Suprapubic skin (tissue), 4 donors: ENCODE measurements at places on chromosomes 3 and 15.

- DNase-seq: no peak
- H3K4me3 ChIP-seq: no peak overlapping the region
- H3K27me3 ChIP-seq: no peaks in the 10 kb centered on the region
- no peak overlapping the region for H3K27ac ChIP-seq
These were observed 2.8 kb upstream of the TLR9 start for GRCh38 chr3:52228266-52228665.

DNA sequence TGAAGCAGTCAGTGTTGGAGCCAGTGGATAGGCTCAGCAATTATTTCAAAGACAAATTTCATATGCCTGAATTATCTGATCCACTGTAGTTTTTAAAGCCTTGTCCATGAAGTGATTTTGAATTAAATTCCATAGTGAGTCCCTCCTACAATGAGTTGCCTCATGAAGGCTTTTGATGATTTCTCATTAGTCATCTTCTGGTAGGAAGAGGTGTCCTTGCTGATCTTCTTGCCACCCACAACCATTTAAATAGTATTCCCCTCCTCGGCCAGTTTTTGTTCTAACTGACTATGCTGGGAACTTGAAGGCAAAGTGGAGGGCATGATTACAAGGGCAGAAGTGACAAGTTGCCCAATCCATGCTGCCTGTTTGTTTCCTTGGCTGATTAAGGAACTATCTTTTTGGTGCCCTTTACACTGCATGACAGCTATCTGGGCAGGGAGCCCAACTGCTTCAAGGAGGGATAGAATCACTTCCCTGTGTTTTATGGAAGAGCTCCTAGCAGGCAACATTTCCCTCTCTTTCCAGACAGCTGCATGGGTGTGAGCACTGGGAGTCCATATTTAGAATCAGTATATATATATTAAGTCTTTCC is 617.5 kb downstream of the ZPLD1 start:
- no peak overlapping the region for H3K27ac ChIP-seq
- H3K36me3 ChIP-seq: no peaks in the 10 kb centered on the region
- H3K27me3 ChIP-seq: no peaks in the 10 kb centered on the region
- no peak overlapping the region for H3K4me3 ChIP-seq
- no peak for DNase-seq
- H3K4me1 ChIP-seq: no peaks in the 10 kb centered on the region

DNA sequence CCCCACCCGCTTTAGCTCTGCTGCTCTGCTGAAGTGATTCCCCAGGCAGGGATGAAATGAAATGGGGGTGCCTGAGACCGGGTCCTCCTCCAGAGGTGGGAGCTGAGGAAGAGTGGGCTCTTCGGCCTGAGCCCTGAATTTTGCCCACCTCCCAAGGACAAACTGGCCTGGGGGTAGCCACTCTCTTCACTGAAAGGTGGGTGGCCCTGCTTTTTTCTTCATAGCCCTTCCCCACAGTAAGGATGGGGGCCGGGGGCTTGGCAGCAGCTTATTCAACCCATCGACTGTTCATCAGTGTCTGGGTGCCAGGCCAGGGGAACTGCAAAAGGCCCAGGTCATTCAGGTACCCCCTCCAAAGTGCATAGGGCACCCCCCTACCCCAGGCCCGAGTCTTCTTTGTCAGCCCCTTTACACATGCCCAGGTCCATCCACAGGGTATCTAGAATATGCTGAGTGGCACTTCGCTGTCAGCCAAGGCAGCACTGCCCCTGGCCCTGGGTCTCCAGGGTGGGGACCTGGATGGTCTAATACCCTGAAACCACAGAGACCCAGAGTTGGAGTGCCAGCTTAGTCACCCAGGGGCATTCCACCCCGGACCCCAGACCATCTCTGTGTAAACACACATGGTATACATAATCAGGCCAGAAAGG is 7.9 kb downstream of the SCN5A start:
- H3K27me3 ChIP-seq: peaks cover 39% of the 10 kb centered on the region
- peak; percentile 74 for DNase-seq
- H3K27ac ChIP-seq: no peak overlapping the region
- H3K36me3 ChIP-seq: no peaks in the 10 kb centered on the region
- no peak overlapping the region for H3K4me3 ChIP-seq
- no peaks in the 10 kb centered on the region for H3K4me1 ChIP-seq

- DNase-seq: no peak
- H3K36me3 ChIP-seq: no peaks in the 10 kb centered on the region
- peaks cover 12% of the 10 kb centered on the region for H3K27me3 ChIP-seq
- no peak overlapping the region for H3K4me3 ChIP-seq
- H3K4me1 ChIP-seq: no peaks in the 10 kb centered on the region
These were observed 20.7 kb upstream of the SPESP1 start for GRCh38 chr15:68909601-68910100.

DNA sequence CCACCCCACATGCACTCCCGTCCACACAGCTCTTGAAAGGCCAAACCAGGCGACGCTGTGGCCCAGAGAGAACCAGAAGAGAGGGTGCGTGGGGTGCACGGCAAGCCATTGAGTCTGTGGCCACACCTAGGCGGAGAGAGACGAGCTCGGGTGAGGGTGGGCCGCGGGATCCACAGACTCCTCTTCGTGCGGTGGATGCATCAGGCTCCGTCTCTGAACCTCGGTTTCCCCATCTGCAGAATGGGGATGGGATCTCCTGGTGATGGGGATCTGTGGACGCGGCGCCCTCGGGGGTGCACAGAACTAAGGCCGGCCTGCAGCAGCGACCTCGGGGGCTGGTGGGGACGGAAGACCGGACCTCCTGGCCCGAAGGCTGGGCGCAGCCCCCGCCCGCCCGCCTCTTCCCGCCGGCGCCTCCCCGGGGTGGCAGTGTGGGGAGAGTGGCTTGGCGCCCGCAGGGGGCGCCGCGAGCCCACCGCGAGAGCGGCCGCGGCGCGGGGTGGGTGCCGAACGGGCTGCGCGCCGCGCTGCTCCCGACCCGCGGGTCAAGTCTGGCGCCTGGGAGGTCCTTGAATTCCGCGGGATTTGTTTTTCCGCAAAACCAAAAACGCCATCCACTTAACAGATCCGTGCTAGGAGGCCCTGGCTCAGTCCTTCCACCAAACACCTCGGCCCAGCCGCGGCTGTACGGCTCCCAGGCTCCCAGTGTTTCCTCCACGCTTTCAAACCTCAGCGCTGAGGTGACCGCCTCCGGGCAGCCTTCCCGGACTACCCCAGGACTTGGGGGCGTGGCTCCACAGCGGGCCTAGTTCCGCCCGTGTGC is 13.2 kb upstream of the ADPGK start:
- H3K27me3 ChIP-seq: no peaks in the 10 kb centered on the region
- peak overlapping the region; percentile 57 for H3K4me3 ChIP-seq
- peaks cover 13% of the 10 kb centered on the region for H3K4me1 ChIP-seq
- no peak overlapping the region for H3K27ac ChIP-seq
- no peaks in the 10 kb centered on the region for H3K36me3 ChIP-seq
- no peak for DNase-seq

GRCh38 chr3:141237701-141238521 is 6.3 kb downstream of the PXYLP1 start:
- H3K36me3 ChIP-seq: peaks cover 3% of the 10 kb centered on the region
- H3K27ac ChIP-seq: no peak overlapping the region
- no peak overlapping the region for H3K4me3 ChIP-seq
- peaks cover 24% of the 10 kb centered on the region for H3K4me1 ChIP-seq

DNA sequence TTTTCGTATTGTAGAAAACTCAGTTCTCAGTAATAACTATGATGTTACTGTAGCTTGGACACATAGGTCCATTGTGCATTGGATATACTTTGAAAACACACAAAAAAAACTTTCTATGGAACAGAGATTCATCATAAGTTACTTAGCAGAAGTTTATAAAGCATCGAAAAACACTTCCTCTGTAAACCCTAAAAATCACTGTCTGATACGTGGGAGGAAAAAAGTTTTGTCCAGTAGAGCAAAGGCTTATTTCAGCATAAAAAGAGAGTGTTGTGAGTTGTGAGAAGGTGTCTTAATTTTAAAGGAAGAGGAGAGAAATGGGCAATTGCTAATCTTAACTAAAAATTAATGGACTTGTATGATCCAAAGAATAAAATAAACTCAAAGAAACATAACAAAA is 64.8 kb downstream of the OSTN start:
- no peaks in the 10 kb centered on the region for H3K27me3 ChIP-seq
- H3K36me3 ChIP-seq: no peaks in the 10 kb centered on the region
- H3K27ac ChIP-seq: no peak overlapping the region
- H3K4me1 ChIP-seq: no peaks in the 10 kb centered on the region

DNA sequence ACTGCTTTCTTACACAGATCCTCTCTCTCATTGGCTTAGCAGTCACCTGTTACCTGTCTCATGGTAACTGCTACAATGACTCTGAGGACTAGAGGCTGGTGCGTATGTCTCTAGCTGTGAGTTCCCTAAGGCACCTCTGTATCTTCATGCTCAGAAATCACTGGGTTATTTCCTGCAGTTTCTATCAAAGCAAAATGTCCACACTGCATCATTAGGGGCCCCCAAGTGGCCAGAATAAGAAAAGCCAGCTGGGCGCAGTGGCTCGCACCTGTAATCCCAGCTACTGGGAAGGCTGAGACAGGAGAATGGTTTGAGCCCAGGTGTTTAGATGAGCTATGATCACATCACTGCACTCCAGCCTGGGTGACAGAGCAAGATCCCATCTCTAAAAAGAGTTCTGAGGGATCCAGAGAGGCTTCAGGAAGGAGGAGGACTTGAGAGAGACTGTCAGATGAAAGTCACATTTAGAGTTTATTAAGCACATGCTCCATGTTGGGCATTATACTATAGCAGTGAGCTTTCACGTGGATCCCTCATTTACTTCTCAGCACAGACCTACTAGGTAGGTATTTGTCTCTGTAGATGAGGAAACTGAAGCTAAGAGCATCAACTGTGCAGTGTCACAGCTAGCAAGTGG is 2.3 kb upstream of the VPS18 start:
- peaks cover 10% of the 10 kb centered on the region for H3K36me3 ChIP-seq
- no peak overlapping the region for H3K27ac ChIP-seq
- no peak overlapping the region for H3K4me3 ChIP-seq
- H3K4me1 ChIP-seq: peaks cover 24% of the 10 kb centered on the region
- H3K27me3 ChIP-seq: no peaks in the 10 kb centered on the region

DNA sequence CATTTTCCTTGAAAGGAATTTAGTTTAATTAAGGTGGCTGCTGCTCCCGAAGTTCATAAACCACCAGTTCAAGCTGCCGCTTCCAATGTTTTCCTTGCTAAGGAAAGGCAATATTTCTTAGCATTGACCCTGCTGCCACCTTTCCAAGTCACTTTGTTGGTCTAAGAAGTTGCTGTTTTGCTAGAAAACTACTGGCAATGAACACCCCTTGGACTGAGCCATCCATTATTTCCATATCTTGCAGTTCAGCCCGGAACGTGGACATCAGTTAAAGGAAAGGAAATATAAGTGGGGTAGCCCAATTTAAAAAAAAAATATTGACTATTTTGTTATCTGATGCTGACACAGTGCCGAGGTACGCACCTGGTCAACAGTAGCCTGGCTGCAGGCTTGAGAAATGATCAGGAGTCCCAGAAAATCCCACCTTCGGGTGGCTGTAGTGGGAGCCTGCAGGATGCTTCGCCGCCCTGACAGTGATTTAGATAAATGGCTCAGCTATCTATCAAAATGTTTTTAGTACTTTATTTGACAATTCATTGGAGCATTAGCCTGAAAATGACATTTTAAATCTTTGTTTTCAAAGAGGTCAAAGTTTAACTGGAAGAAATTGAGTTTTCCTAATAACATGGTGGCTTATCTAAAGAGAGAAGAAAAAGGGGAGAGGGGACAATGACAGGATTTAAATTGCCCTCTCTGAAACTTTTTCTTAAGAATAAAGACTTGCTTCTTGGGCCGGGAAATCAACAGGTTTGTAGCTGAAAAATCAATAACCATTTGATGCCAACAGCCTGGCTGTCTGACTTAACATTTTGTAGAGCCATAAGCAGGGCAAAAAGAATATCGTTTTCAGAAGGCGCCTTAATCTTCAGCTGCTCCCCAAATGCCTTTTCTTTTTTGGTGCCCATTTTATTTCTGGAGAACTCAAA is 1.6 kb downstream of the RARB start:
- no peak for DNase-seq
- H3K4me1 ChIP-seq: peaks cover 12% of the 10 kb centered on the region
- peak overlapping the region; percentile 56 for H3K4me3 ChIP-seq
- no peaks in the 10 kb centered on the region for H3K36me3 ChIP-seq
- H3K27me3 ChIP-seq: no peaks in the 10 kb centered on the region

DNA sequence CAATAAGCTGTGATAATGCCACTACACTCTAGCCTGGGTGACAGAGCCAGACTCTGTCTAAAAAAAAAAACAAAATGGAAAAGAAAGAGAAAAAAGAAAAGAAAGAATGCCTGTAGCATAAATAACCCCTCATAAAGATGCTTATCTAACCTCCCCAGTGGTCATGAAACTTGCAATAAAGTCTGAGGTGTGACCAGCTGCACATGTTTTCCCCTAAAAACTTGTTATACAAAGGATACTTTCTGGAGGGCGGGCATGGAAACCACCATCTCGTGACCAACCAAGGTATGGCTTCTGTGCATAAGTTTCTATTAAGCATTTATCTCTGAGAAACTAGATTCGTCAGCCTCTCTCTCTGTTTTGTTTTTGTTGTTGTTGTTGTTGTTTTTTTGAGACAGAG is 21.8 kb downstream of the CCDC32 start:
- H3K27ac ChIP-seq: no peak overlapping the region
- no peak for DNase-seq
- peaks cover 16% of the 10 kb centered on the region for H3K36me3 ChIP-seq
- H3K4me3 ChIP-seq: no peak overlapping the region

- no peak overlapping the region for H3K4me3 ChIP-seq
- DNase-seq: no peak
- no peaks in the 10 kb centered on the region for H3K36me3 ChIP-seq
- H3K27ac ChIP-seq: peak overlapping the region; percentile 84
These were observed 53.0 kb upstream of the GSK3B start for GRCh38 chr3:120147072-120147871.

DNA sequence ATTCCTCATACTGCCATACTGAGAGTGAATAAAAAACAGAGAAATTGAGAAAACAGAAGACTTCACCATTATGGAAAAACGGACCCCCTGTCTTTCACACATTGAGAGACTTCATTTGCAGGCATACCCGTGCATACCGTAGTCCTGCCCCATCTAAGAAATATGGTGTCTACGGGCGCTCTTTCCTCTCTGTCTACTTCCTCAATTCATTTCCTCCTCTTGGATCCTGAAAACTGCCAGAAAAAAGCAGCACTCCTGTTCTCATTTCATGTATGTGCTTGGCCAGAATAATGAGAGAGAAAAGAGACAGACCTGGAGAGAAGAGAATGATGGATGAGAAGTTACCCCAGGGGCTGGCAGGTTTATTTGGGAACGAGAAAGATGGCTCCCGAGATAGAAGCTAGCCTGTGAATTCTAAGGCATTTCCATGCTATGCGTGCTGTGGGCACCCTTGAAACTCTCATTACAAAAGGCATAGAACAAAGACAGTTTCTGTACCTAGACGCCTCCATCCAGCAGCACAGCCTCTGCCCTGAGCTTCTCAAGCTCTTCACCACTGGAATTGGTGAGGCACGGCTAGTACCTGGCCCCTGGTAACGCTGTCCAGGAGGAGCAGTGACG is 62.5 kb upstream of the EPHB3 start:
- H3K4me1 ChIP-seq: peaks cover 22% of the 10 kb centered on the region
- no peak overlapping the region for H3K4me3 ChIP-seq
- no peak for DNase-seq
- no peak overlapping the region for H3K27ac ChIP-seq
- H3K27me3 ChIP-seq: peaks cover 7% of the 10 kb centered on the region
- no peaks in the 10 kb centered on the region for H3K36me3 ChIP-seq
